ENCODE measurements at places on chromosomes 5 and 9.

GRCh38 chr9:130328349-130328801, 62.8 kb downstream of the HMCN2 start:
- DNase-seq, result peak; percentile 31

GRCh38 chr9:91720751-91721705, 229.0 kb downstream of the ROR2 start:
- no peak for DNase-seq

- DNase-seq, result no peak
Measured at GRCh38 chr5:1029282-1029944, 20.8 kb downstream of the NKD2 start.

DNA sequence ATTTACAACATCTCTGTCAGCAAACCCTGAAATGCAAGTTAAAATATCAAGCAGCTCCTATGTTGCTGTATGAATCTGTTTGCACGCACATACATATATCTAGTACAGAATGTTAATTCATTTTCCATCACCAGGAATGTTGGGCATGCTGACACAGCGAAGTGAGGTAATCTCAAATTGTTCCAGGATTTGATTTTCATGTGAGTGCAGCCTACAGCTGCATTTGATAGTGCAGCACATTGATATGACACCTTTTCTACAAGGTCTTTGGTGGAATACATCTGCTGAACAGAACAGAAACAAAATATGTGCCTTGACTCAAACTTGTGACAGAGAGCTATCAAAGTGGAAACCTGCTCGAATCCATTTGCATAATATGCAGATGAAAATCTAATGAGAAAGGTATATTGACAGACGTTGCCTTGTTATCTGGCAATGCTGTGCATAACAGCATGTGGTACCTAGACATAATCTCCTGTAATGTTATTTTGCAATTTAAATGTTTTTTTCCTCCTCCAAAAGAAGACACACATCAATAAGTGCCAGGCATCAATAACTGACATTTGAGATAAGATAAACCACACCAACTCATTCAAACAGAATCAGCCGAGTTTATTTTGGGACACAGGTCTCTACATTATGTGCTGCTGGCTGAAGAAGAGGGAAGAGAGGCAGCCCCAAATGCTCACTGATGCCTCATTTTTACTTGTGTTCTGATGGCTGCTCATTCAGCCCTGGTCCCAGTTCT, 512.2 kb downstream of the ZNF608 start:
- DNase-seq, result no peak

DNA sequence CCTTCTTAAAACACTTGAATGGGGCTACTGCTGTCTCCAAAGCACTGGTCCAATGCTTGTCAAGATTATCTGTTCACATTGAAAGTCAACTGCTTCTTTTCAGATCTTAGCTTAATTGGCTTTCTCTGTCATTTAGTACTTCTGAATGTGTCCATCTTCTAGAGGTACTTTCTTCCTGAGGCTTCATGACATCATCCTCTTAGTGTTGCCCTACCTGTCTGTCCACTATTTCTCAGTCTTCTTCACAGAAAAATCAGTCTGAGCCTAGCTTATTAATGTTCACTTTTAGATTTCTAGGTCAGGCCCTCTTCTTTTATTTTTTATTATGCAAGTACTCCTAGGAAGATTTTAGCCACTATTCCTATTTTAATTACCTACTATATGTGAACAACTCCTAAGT, 899.9 kb downstream of the DTWD2 start:
- DNase-seq, result no peak

DNA sequence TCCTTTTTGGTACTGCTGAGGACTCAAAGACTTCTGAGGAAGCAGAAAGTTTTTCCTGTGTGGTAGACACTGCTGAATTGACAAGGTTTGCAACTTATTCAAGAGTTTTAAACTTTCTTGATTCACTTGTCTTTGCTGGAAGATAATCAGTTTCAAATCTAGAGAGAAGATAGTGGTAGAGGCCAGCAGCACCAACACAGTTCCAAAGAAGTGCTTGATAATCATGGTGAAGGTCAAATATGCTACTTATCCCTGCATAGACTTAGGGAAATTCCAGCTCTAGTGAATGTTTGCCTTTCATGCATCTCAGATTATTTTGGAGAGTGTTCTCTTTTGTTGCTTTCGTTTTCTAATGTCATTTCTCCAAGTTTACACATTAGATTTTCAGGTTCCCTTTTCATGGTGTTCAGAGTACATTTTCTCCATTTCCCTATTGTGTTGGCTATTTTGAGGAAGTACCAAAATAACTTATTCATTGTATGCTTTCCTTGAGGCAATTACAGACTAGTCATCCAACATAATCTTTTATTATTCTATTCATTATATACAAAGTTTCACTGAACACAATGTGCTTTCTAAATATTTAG, 550 bp downstream of the IFNE start:
- DNase-seq, result no peak

DNA sequence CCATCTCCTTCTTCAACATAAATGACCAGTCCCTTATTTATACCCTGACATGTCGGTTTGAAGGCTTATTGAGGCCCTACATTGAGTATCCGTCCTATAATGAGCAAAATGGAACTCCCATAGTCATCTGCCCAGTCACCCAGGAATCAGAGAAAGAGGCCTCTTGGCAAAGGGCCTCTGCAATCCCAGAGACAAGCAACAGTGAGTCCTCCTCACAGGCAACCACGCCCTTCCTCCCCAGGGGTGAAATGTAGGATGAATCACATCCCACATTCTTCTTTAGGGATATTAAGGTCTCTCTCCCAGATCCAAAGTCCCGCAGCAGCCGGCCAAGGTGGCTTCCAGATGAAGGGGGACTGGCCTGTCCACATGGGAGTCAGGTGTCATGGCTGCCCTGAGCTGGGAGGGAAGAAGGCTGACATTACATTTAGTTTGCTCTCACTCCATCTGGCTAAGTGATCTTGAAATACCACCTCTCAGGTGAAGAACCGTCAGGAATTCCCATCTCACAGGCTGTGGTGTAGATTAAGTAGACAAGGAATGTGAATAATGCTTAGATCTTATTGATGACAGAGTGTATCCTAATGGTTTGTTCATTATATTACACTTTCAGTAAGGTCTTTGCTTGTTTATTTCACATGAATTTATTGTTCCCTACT, 38.2 kb upstream of the BTNL3 start:
- no peak for DNase-seq

- no peak for DNase-seq
Measured at GRCh38 chr9:27659571-27659970, 86.3 kb upstream of the C9orf72 start.

GRCh38 chr9:103025796-103026195, 30.7 kb downstream of the CYLC2 start:
- DNase-seq, result no peak

DNA sequence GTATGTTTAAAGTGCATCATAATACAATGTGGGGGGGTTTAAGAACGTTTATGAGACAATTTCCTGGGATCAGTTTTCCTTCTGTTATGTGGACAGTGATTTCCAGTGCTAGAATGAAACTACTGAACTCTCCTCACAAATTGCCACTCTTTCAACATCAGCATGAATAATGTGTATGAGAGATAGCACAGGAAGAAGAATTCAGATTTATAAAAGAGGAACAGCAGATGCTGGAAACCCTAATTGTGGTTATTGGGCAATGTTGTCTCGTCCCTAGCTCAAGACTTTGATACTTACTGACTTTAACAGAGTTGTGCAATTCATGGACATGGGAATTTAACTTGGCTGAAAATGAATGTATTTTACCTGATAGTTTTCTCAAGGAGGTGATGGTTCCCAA, 410.8 kb upstream of the MEF2C start:
- DNase-seq, result peak; percentile 45

- DNase-seq, result no peak
Measured at GRCh38 chr5:38404667-38405276, 146.4 kb downstream of the EGFLAM start.

All from iris pigment epithelial cell (primary cell).